ENCODE measurements at places on chromosomes 12 and 14. TPM values are rescaled to one million over a fixed set of nuclear protein-coding genes. Genes with fewer than 3 reads are reported as not detected.

Gene CATSPERB
- not detected for total RNA-seq

Gene SLC10A1
- not detected for total RNA-seq

- no peak for DNase-seq
Measured at GRCh38 chr12:39352471-39353017, 90.4 kb downstream of the KIF21A start.

Gene GLIPR1L1
- not detected for total RNA-seq

Gene PHLDA1
- 184 TPM for total RNA-seq

- DNase-seq, result no peak
Measured at GRCh38 chr14:51360592-51360991, 120.5 kb downstream of the TMX1 start.

GRCh38 chr14:101705733-101706508, 55.6 kb upstream of the PPP2R5C start:
- no peak for DNase-seq

GRCh38 chr14:57848353-57848752, 17.5 kb downstream of the SLC35F4 start:
- DNase-seq, result peak; percentile 56

GRCh38 chr12:120797677-120798642, 72.3 kb downstream of the ACADS start:
- DNase-seq, result no peak

- DNase-seq, result no peak
Measured at GRCh38 chr12:81120961-81121360, 43.1 kb downstream of the ACSS3 start.

Gene GARIN6
- not detected for total RNA-seq

GRCh38 chr12:46303039-46303666, 34.3 kb upstream of the SLC38A1 start:
- peak; percentile 5 for DNase-seq

Gene FGF23
- total RNA-seq, result not detected

- peak; percentile 21 for DNase-seq
Measured at GRCh38 chr14:76351941-76352340, 24.0 kb upstream of the ESRRB start.

GRCh38 chr12:40146800-40147797, 41.2 kb upstream of the SLC2A13 start:
- no peak for DNase-seq

DNA sequence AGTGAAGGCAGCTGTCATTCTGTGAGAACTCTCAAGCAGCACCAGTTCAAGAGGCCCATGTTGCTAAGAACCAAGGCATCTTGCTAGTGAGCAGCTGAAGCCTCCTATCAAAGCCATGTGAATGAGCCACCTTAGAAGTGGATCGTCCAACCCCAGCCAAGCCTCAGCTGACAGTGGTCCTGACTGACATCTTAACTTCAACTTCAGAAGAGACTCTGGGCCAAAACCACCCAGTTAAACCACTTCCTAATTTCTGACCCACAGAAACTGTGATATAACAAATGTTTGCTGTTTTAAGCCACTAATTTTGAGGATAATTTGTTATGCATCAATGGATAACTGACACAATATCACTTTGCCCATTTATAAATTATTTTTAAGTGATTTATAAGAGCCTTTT, 256.0 kb downstream of the RPAP3 start:
- DNase-seq, result no peak
